A172 (cell line): ENCODE measurements at places on chromosomes 7 and 10. TPM values are rescaled to one million over a fixed set of nuclear protein-coding genes. Genes with fewer than 3 reads are reported as not detected.

TMEM176A gene
- total RNA-seq, result not detected in 2 replicates

CLDN12 gene
- 33.7 and 35.8 TPM in 2 replicates for total RNA-seq

CAMK2B gene
- total RNA-seq, result 1.9 and 3.1 TPM in 2 replicates

KLF14 gene
- 0.02 and 0.60 TPM in 2 replicates for total RNA-seq

ARMC3 gene
- total RNA-seq, result 0.31 and 0.57 TPM in 2 replicates

ZDHHC4 gene
- 66.0 and 69.1 TPM in 2 replicates for total RNA-seq

ASAH2 gene
- 0.46 and 0.83 TPM in 2 replicates for total RNA-seq

ZNF485 gene
- total RNA-seq, result 0.41 and 1.4 TPM in 2 replicates

NUDT13 gene
- total RNA-seq, result 4.0 and 40.4 TPM in 2 replicates

UNC5B gene
- total RNA-seq, result 2.3 and 4.6 TPM in 2 replicates

C7orf57 gene
- total RNA-seq, result 0.62 and 1.6 TPM in 2 replicates

ZNF365 gene
- 10.8 and 11.0 TPM in 2 replicates for total RNA-seq

IDI2 gene
- not detected in 2 replicates for total RNA-seq

CFAP43 gene
- total RNA-seq, result 0.07 and 0.31 TPM in 2 replicates

GRM3 gene
- not detected in 2 replicates for total RNA-seq

OPN1SW gene
- total RNA-seq, result not detected in 2 replicates

PPP1R9A gene
- total RNA-seq, result 6.9 and 9.7 TPM in 2 replicates

ENO4 gene
- total RNA-seq, result 0.07 and 0.22 TPM in 2 replicates

DNA sequence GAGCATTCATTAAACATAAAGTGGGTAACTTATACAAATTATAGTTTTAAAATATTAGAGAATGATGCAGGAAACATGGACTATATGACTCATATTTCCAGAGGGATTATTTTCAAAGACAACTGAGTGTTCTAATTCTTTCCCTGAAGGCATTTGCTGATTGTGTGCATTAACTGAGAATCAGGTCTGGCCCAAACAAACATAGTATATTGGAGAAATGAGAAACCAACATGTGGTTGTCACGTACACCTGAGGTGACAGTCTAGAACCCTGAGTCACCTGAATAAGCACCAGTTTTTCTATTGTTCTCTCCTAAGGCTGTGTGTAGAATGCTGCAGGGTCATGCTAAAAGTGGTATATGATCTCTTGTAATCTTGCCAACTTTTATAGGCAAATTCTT is 1125.7 kb downstream of the XPNPEP1 start:
- DNase-seq, result no peak

- DNase-seq, result no peak
Measured at GRCh38 chr7:121187222-121187621, 141.6 kb upstream of the WNT16 start.

DNA sequence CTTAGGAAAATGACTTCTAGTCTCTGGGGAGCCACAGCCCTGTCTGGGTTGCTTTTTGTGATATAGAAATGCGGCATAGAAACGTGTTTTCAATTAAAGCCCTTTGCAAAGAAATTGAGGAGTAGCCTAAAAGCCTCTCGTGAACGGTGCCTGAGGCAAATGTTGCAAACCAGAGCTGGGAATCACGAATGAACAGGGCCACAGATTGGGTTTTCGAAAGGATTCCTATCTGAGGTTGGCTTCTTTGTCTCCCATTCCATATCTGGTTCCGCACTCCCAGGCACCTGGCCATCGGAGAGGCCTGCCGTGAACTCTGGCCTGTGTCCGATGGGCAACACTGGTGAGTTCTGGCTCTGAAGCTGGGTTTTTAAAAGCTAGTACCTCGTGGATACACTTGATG is 221.6 kb downstream of the TCF7L2 start:
- DNase-seq, result no peak

DNA sequence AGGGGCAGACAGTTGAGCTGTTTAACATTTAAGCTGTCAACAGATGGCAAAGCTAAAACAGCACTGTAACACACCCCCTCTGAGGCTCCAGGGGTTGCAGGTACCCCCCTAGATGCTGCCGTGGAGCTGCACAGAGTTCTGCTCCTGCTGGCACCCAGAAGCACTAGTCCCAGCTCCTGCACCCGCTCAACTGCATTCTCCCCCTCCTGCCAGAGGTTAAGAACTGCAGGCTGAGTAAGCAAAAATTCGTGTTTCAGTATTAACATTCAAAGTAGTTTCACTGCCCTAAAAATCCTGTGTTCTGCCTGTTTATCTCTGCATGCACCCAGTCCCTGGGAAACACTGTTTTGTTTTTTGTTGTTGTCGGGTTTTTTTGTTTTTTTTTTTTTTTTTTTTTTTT is 790.8 kb upstream of the KCND2 start:
- DNase-seq, result peak; percentile 40

- peak; percentile 54 for DNase-seq
Measured at GRCh38 chr7:140049339-140050024, 13.3 kb downstream of the PARP12 start.

- DNase-seq, result peak; percentile 66
Measured at GRCh38 chr7:36994456-36995112, 270.3 kb upstream of the AOAH start.

DNA sequence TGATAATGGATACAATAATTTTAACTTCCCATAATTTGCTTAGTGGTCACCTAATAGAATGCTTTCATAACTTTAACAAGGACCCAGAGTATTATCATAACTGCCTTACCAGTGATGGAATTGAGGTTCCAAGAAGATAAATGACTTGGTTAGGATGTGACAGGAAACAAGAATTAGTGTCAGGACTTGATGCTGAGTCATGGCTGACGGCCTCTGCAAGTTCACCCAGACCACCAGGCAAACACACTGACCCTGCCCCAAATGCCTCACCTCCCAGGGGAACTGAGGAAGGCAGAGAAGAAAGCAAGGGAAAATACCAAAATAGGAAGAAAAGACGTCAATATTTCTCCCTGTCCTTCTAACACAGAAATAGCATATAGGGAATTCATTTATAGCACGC is 636.3 kb downstream of the PARD3 start:
- peak; percentile 8 for DNase-seq

GRCh38 chr10:110527731-110528171 is 30.0 kb downstream of the DUSP5 start:
- no peak for DNase-seq

DNA sequence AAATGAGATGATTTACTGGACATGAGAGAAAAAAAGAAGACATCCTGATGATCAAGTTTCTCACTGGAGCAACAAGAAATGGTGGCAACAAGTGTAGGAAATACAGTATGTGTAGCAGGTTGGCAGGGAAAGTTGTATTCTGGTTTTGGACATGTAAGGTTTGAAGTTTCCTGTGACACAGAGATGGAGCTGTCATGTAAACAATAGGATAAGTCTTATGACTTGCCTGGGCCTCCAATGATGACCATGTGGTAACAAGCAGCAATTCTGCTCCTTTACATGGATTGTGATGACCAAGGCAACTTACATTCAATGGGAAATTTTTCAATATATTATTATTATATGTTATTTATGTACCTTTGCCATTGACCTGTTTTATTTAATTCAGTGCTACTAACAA is 125.4 kb downstream of the KMT2E start:
- DNase-seq, result no peak

DNA sequence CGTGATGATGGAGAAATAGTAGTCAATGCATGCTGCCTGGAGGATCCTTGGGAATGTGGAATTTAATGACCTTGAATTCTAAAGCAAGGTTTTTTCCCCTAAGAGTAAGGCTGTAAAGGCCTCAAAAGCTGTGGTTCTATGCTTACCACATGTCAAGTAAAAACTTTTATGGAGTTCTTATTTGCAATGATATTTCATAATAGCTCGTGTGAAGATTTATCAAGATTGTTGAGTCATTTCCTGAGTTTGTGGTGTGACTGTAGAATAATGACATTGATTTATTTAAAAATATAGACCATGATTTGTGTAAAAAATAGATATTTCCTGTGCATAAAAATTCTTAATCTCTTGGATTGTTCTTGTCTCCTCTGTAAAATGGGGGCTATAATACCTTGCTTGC is 67.5 kb upstream of the SORCS1 start:
- peak; percentile 60 for DNase-seq

DNA sequence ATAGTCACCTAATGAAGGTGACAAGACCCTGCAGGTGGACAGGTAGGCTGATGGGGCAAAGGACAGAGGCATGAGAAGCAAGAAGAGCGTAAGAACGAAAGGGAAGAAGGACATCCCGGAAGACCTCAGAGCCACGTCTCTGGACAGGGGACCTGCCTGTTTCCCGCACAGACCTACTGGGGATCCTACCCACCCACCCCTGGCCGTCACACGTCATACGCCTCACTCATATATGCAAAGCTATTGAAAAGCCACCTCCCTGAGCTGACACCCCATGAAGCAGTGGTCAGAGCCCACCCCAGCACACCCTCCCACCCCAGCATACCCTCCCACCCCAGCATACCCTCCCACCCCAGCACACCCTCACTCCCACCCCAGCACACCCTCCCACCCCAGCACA is 140.6 kb downstream of the GRID1 start:
- DNase-seq, result no peak

GRCh38 chr7:72403458-72404076 is 8.6 kb downstream of the CALN1 start:
- no peak for DNase-seq

DNA sequence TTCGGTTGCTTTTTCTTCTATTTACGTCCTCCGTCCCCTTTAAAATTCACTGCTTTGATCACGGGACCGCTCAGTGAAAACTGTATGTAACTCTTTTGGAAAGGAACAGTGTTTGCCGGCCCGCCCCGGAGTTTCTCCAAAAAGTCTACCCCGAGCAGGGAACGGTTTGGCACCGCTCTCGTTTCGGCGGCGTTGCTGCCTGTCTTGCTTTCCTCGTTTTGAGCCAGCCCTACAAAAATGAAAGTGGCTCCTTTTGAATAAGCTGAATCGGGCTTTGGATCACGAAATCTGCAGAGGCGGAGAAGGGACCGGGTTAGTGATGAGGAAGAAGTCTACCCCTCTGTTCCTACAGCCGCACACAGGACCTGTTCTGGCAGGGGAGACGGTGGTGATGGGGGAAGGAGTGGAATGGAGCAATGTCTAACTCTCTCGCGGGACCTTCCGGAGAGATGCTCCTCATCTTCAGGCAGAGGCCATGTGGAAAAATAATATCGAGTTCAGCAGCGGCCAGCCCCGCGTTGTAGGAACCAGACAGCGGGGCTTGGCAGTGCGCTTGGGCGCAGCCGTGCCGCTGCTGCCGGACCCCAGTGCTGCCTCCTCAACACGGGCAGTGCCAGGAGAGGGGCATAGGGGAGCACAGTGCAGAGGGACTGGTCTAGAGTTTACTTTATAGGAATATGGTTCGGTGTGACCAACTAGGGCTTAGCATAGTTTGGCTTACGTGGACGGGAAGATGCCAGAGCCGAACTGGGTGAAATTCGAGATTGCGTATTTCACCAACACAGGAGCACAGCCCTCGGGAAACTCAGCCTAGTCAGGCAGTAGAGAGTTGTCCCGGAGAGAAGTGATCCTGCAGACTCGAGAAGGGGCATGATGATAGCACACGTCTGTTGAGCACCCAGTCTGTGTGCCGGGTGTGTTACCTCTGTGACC is 1.4 kb downstream of the HTRA1 start:
- DNase-seq, result no peak

- peak; percentile 93 for DNase-seq
Measured at GRCh38 chr10:91672021-91672608, 39.2 kb upstream of the PPP1R3C start.

GRCh38 chr7:27535795-27536194 is 126.9 kb downstream of the HIBADH start:
- DNase-seq, result no peak

- peak; percentile 87 for DNase-seq
Measured at GRCh38 chr7:134693256-134693655, 46.6 kb downstream of the BPGM start.

DNA sequence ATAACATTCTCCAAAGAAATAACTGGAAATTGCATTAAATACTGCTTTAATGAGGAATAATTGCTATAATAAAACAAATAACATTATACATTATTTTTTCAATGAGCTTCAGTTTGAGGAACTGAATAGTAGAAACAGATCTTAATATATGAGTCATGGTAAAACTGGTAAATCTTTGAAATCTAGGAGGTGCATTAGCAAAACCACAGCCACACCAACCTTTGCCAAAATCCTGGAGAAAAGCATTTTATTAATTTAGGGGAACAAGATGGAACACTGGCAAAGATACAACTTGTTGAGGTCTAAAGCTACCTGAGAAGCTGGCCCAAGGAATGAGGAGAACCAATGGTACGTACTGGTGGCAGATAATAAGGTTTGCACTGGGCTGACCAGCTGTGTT is 5.4 kb upstream of the ASL start:
- no peak for DNase-seq

- DNase-seq, result no peak
Measured at GRCh38 chr10:54854389-54854788, 53.4 kb upstream of the PCDH15 start.

- peak; percentile 36 for DNase-seq
Measured at GRCh38 chr10:14658331-14659127, 116.2 kb downstream of the FAM107B start.

DNA sequence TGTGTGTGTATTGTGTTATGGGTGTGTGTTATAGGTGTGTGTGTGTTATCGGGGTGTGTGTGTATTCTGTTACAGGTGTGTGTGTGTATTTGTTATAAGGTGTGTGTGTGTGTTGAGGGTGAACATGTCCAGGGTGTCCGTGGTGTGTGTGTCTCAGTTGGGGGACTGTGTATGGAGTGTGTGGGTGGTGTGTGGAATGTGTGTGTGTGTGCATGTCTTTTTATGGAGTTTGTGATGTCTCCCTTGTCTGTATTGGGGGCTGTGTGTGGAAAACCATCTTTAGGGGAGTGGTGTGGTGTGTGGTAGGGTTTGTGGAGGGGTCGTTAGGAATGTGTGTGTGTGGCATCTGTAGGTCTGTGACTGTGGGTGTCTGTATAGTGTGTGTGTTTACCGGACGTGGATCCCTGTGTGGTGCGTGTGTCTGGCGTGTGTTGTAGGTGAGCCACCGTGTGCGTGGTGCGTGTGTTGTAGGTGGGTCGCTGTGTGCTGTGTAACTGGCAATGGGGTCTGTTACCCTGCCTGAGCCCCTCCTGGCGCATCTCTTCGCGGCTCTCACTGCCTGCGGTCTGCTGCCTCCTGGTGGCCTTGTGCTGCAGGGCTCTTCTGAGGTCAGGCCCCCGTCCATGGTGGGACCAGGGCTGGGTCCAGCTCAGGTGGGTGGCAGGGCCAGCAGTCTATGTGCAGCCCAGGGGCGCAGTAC is 61.7 kb downstream of the PALD1 start:
- DNase-seq, result no peak

- no peak for DNase-seq
Measured at GRCh38 chr7:112084520-112084971, 121.7 kb downstream of the DOCK4 start.

DNA sequence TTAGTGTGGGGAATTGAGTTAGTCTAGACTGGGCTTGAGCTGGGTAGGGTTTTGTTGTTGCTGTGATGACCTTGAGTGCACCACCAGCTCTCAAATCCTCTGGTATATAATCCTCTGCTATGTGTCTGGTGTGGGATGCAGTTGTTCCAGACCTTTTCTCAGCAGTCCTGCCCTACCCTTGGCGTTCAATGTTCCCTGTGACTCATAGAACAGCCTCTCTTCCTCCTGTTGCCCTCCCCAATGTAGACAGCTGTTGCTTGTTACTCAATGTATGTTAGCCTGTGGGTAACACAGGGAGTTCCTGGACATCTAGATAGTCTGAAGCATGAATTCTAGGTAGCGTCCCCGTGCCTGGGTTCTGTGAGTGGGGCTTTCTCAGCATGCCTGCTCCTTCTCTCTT is 19.8 kb downstream of the ACBD7 start:
- DNase-seq, result no peak

GRCh38 chr7:30559611-30560010 is 35.1 kb upstream of the GARS1 start:
- DNase-seq, result no peak
